ENCODE measurements at places on chromosomes 6 and 20. TPM values are rescaled to one million over a fixed set of nuclear protein-coding genes. Genes with fewer than 3 reads are reported as not detected.
A peak's percentile ranks its signal among the peaks of the same experiment; 100 is the strongest.

DNA sequence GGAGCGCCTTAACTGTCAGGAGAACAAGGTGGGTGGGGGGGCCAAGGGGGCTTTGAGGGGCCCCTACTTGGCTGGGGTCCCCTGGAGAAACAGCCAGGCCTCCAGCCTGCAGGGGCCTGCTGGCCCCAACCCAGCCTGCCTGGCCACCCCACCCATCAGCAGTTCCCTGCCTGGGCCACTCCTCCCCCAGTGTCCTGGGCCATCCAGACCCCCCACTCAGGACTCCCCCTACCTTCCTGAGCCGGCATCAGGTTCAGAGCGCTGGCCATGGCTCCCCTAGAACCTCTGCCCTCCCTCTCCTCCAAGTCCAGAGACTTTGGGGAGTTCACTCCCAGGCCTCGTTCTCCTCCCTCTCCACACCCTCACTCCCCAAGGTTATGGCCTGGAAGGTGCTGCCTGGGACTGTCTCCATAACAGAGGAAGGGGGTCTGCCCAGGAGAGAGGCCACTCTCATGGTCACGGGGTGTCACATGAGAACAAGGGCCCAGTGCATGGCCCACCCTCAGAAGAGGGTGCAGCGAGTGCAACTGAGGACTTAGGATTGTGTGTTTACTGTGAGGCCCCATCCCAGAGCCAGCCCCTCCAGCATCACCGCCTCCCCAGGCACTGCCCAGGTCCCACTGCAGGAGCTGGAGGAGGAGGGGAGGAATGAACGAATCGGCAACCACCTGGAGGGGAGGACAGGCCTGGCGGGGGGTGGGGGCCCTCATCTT, 6.0 kb downstream of the SLC17A9 start:
- peak; percentile 63 for DNase-seq

GRCh38 chr20:46801003-46801702, 91.7 kb downstream of the SLC2A10 start:
- no peak for DNase-seq

- no peak for DNase-seq
These were observed 1.8 kb downstream of the NFKBIE start for GRCh38 chr6:44263354-44264100.

- DNase-seq, result no peak
These were observed 327.3 kb downstream of the QKI start for GRCh38 chr6:163741743-163742363.

DNA sequence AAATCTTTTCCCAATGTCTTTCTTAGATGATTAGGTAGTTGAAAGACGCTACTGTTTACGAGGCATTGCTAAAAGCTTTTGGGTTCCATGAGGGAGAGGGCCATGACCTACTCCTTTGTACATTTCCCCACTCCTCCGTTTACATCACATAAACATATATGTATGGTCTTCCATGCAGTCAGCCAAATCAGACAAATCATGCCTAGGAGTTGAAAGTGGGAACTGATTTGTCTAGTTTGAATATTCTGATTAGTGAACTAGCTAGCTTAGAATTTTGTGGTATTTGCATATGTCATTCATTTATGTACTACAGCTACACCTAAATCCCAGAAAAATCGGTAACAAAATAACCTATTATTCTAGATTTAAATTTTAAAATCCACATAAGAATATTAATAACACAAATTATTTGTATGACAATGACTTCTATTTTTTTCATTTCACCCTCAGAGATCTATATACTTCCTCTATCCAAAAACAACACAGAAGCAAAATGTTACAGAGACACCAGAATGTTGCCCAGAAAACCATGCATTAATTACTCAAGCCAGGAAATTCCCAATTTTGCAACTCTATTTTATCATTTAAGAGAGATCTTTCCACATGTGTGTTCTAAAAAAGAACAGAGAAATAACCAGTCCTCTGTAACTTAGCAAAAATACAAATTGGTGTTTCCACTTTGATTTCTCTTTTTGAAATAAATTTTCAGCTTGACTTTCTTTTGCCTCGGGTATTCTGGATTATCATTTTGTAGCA, 231.9 kb downstream of the LAMA2 start:
- no peak for DNase-seq

DNA sequence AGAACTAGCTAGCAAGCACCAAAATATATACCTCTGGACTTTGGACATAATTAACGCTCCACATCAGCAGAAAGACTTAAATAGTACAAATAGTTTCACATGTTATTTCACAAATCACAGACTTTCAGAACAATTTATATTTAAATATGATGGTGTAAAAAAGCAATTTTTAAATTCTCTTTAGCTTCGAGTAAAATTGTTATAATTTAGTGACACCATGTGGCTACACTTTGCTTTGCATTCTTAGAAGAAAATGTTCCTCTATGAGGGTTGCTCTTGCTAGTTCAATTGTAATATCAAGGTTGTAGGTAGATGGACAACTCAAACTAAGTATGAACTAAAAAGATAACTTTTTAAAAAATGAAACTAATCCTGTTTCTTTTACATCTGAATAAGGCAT, 69.0 kb downstream of the BTBD9 start:
- DNase-seq, result no peak

- DNase-seq, result no peak
These were observed 50.3 kb downstream of the EIF2S2 start for GRCh38 chr20:34061695-34062094.

Gene FOXF2
- 8.1 TPM for total RNA-seq

Gene JAG1
- total RNA-seq, result 58.4 TPM

Gene RNF182
- total RNA-seq, result 2.8 TPM

Gene PDSS2
- 15.2 TPM for total RNA-seq

Measured in type B pancreatic cell (in vitro differentiated cells).